ENCODE measurements at places on chromosomes 11 and 22.

DNA sequence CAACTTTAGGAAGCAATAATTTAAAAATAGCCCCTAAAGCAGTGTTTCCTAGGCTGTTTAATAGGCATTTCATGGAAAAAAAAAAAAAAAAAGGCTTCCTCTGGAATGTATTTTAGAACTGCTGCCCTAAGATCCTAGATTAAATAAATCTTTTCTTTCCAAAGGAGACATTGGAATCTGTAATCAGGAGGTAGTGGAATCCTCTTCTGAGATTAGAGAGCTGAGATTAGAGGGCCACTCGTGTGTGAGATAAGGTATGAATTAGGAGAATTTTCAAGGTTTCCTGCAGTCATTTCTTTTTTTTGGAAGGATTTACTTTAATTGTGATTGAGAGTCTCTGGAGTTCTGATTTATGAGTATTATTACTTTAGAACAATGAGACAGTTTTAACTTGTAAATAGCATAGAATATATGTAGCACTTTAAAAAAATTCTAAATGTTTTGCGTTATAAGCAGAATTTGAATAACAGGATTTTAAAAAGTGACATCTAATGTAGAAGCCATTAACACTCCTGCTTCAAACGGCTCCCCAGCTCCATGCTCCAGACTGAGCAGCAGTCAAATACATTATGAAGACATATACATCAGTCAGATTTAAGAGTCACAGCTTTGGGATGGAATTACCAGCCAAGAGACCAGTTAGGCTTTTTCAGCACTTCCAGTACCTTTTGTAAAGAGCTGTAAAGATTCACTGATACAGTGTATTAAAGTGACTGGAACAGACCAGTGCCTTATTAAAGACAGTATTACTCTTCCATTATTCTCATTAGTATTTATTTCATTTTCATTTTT, 5.0 kb downstream of the EED start:
- DNase-seq, result no peak

DNA sequence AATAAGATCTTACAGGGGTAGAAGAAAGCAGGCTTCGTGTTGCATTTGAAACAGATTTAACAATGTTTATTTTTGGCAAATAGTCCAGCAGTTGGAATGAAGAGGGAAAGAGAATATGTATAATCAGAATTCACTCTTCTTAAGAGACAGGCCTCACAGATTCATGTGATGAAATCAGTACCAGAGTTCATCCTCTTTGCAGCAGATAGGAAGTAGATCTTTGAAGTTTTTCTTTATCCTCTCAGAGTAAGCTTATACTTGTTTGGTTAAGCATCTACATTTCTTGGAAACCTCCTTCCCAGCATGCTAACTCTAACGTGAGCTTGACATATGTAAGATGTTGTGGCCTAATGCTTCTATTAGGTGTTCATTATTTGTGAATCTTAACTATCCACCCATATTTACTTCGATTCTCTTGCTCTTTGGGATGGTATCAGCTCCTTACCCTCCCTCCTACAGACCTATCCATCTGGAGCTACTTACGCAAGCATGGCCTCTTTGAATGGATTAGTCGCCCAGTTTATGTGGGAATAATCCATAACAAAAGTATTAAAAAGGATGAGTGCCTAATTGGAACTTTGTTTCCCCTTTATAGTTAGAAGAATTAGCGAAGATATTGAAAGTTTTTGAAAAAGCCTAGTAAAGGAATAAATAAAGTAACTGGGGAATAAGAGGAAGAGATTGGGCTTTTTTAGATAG, 80.1 kb downstream of the PRMT3 start:
- DNase-seq, result no peak

GRCh38 chr11:110022548-110022947, 70.6 kb upstream of the ZC3H12C start:
- DNase-seq, result no peak

GRCh38 chr11:93564895-93565294, 21.7 kb upstream of the SMCO4 start:
- no peak for DNase-seq

DNA sequence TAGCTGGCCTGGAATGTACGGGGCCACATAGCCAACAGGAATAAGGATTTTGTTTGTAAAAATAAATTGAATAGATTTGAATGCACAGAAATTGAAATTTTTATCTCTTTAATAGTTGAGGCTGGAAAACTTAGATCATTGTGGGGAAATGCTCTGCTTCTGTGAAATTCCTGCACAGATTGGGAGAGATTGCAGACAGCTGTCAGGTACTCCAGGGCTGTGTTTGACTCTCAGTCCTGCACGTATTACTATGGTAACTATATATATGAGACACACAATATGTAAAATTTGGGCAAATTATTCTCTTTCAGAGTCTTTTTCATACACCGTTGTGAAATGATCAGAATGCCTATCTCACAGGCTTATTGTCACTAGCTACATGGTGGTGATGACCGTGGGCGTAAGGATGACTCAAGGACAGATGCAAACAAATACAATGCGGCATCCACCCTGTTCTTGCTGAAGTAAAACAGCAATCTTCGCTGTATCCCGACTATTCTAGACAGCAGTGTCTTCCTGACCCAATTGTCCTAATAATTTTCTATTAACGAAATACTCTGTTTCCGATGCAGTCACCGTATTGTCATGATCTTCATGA, 79.4 kb downstream of the ZC3H12C start:
- no peak for DNase-seq

- no peak for DNase-seq
Observed at GRCh38 chr11:77322926-77323590, 21.6 kb upstream of the GDPD4 start.

DNA sequence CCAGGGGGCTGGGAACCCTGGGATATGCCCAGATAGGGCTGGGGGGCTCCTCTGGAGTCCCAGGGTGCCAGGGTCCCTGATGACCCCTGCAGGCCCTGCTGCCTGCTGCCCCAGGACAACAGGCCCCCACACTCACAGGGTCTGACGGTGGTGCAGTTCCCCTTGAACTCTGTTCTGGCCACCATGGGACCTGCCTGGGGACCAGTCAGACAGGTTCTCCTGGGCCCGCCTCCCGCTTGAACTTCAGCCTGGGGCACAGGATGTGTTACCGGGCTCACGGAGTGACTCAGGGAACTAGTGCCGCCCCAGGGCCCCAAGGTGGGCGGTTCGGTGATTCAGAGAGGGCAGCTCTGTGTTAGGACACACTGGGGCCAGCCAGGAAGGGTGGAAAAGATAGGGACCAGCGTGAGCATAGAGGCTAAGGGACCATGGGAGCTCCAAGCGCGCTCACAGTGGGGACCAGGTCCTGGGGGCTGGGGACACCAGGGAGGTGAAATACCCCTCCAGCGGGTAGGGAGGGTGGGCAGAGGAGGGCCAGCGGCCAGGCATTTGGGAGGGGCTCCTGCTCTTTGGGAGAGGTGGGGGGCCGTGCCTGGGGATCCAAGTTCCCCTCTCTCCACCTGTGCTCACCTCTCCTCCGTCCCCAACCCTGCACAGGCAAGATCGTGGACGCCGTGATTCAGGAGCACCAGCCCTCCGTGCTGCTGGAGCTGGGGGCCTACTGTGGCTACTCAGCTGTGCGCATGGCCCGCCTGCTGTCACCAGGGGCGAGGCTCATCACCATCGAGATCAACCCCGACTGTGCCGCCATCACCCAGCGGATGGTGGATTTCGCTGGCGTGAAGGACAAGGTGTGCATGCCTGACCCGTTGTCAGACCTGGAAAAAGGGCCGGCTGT, 21.5 kb upstream of the TXNRD2 start:
- no peak for DNase-seq

- DNase-seq, result no peak
Observed at GRCh38 chr11:19957294-19957943, 202.9 kb downstream of the DBX1 start.

GRCh38 chr11:133945087-133945974, 11.4 kb downstream of the IGSF9B start:
- no peak for DNase-seq

DNA sequence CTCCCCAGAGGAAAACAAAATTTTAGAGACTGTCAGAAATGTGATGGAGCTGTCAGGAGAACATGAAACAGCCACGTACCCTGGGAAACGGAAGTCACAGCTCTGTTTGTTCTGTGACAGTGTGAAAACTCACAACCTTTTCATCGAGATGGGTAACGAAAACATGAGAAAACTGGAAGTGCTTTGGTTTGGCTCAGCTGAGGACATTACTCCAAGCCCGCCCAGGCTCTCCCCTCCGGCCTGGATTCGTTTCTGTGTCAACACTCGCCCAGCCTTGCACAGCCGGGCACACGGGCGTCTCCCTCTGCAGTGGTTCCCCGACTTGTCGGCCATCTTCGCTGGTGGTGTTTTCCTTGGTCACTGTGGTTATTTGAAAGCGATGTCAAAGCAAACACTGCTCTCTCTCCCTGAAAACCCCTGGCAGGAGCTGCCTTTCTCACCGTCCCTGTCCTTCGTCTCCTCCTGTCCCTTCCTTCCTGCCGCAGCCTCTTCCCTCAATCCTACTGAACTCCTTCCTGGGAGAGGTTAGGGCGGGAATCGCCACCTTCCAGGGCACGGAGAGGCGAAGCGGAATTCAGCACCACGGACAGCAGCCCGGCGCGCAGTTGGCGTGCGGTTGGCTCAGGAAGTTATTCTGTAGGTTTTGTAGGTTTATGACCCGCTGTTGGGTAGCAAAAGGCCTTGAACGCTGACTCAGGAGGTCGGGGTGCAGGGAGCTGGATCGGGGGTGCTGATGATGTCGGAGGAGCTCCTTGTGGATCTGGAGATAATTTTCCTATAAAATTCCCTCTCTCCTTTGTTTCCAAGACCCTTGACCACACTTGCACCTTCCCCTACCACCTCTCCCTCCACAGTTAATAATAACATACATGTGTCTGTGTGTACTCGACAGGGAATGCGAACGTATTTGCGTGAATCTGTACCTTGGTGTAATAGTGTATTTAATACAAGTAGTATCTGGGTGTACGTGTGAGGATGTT, 13.1 kb upstream of the RPS19BP1 start:
- DNase-seq, result no peak

- no peak for DNase-seq
Observed at GRCh38 chr22:50628543-50629134, 687 bp upstream of the ARSA start.

DNA sequence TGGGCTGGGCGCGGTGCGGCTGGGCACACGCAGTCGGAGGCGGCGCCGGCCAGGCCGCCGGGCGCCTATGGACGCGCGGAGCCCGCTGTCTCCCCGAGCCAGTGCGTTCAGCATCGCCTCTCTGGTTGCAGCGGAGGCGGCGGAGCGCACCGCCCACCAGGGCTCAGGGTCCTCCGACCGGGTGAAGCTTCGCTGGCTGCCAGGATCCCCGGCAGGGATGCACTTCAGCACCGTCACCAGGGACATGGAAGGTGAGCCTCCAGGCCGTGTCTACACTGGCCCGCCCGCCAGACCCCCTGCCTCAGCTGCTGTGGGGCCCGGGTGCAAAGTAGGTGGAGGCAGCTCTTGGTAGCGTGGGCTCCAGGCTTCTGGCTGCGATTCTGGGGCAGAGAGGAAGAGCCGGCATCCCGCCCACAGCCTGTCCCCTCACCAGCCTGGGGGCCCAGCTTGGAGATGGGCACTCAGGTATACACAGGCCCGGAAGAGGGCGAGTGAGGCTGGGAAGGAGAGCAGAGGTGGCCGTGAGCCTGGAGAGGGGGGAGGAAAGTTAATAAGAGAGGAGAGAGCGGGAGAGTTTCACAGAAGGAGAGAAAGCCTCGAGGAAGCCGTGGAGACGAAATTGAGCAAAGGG, 1.0 kb upstream of the TBX1 start:
- DNase-seq, result no peak

DNA sequence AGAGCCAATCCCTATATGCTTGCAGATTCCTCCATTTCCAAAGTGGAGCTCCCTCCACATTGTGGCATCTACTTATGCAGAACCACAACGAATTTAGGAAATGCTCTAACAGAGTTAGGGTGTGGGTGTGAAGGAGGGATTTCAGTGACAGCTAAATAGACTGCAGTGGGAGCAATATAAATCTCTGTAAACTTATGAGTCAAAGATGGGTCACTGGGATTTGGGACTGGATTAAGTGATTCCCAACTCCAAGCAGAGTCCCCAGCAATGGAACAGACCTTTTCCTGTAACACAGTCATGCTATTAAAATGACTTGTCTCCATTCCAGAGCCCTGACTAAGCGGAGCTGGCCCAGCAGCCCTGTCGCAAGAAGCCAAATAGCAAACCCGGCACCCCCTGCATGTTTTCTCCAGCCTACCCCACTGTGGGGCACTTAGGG, 36.6 kb downstream of the RPL27A start:
- no peak for DNase-seq

Measured in GM06990 (cell line).